Stimulated activated CD8-positive, alpha-beta memory T cell treated with anti-CD3 and anti-CD28 coated beads, Interleukin-4, amount 100 ng/mL, for 24 hours (primary cell): ENCODE measurements at places on chromosomes 7 and 10.

- DNase-seq: no peak
These were observed 26.9 kb upstream of the PITRM1 start for GRCh38 chr10:3199488-3199887.

DNA sequence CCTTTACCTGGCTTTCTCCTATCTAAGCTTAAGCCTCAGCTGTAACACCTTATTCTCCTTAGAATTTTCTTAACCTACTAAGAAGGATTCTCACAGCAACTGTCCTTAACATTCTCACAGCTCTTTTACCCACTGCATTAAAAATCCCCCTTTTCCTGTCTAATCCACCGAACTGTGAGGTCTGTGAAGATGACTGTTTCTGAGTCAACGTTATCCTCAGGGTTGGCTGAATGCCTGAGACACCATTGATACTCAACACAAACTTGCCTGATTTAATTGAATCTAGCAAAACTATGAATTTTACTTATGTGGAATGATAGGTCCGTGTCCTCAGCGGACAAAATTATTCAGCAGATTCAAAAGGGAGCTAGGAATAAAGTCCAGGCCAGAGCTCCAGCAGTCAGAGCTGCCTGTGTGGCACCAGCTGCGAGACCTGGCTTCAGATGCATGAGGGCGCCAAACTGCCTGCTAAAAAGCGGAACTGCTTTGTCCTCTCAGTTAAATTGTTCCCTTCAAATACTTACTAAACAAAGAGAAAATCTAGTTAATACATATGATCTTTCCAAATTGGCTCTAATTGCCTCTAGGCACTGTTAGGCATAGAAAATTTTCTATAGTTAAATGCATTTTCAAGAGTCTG is 33.4 kb upstream of the VWDE start:
- no peak for DNase-seq

DNA sequence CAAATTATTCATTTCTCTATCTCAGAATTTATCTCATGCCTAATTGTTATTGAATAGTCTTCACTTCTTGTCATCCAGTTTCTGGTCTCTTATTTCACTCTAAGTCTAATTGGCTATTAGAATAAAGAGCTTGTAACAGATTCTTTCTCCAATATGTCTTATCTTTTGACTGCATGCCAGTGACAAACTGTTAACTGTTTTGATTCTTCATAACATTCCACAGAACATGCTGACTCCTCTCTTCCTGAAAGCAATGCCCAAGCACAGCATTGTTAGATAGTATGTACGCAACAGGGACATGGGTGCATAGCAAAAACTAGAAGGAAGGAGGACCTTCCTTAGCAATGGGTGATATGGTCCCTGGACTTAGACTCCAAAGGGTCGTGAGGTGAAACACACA is 65.4 kb downstream of the TRUB1 start:
- no peak for DNase-seq

GRCh38 chr10:25818751-25819150 is 115.3 kb upstream of the MYO3A start:
- no peak for DNase-seq

DNA sequence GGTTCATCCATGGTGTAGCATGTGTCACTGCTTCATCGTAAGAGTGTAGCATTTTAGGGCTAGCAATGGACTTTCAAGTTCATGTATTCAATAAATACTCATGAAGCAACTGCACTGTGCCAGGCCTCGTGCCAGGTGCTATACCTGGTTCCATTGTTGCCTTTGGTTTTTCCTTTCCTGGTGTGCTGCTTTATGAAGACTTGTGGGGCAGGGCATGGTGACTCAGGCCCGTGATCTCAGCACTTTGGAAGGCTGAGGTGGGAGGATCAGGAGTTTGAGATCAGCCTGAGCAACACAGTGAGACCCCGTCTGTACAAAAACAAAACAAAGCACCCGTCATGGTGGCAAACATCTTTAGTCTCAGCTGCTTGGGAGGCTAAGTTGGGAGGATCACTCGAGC is 2.2 kb upstream of the CPA4 start:
- DNase-seq: no peak
